ENCODE measurements at places on chromosomes 7 and 10. TPM values are rescaled to one million over a fixed set of nuclear protein-coding genes. Genes with fewer than 3 reads are reported as not detected.

DNA sequence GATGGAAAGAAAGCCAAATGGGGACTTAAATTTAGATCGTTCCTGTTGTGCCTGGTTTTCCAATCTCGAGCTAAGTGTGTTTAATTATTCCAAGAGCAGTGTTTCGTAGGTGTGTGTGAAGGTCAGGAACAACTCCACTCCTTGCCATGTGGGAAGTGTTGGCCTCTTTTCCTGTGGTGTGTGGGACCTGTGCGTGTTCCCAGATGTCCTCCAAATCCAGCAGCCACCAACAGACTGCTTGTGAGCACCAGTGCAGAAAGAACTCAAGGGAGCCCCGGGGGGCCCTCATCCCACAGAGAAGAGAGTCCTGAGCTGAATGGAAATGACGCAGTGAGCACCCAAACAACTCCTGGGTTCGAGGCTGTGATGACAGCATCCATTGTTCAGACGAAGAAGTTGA lies 227.7 kb downstream of the TMEM178B start:
- no peak for DNase-seq

DNA sequence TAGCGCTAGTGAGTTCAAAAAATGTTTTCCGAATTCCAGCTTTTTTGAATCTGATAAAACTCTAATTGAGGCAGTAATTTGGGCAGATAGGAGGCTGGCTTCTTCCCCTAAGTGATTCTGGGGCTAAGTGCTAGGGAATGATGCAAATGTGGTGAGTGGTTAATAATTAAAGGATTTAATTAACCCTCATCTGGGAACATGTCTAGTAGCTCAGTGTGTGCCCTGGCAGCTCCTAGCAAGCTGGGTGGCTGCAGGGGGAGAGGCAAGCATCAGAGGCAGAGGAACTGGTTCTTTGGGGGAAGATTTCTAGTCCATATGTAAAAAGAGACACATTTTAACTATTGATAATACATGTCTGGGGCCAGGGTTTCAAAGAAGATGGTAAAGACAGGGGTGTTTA lies 354.5 kb downstream of the WDR11 start:
- no peak for DNase-seq

DNA sequence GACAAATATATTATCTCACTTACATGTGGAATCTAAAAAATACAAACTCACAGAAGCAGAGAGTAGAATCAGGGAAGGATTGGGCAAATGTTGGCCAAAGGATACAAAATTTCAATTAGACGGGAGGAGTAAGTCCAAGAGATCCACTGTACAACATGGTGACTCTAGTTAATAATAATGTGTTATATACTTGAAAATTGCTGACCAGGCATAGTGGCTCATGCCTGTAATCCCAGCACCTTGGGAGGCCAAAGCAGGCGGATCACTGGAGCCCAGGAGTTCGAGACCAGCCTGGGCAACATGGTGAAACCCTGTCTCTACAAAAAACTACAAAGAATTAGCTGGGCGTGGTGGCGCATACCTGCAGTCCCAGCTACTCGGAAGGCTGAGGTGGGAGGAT lies 16.4 kb downstream of the MTERF1 start:
- no peak for DNase-seq

GRCh38 chr7:115864082-115864481 lies 166.5 kb downstream of the TFEC start:
- DNase-seq, result no peak

Gene YAE1
- polyA plus RNA-seq, result 50.2 TPM

DNA sequence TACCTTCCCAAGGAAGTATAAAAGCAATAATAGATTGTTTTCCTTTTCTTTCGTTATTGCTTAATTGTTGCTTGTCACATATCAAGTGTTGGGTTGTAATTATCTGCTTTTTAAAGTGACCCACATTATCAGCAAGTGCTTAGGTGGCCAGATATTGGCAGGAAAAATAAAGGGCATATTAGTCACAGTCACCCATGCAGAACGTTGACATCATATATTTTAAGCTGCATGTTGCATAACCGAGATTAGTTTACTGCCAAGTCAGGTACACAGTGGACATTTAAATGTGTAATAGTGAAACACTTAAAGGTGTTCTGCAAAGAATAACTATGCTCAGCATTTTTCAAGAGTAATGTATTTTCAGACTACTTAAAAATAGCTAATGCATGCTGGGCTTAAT lies 11.4 kb downstream of the NEBL start:
- DNase-seq, result peak; percentile 60

- no peak for DNase-seq
These were observed 43.2 kb downstream of the PPP1R3C start for GRCh38 chr10:91589658-91590035.

DNA sequence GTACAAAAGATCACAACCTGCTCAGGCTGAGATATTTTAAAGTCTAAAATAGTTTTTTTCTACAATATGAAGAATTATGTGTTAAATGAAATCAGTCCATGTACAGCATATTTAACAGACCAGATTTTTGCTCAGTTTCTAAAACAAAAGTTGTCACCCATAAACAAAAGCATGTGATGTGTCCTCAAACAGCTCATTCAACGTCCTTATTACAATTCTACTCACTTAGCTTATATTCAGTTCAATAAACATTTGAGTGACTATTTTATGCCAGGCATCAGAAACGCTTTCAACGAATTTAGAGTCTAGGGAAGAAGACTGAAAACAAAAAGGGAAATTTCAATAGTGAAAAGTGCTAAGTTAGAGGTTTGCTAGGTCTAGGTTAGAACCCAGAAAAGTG lies 457.3 kb upstream of the SEMA3A start:
- DNase-seq, result no peak

GRCh38 chr7:120164-120991 lies 72.0 kb upstream of the FAM20C start:
- no peak for DNase-seq

DNA sequence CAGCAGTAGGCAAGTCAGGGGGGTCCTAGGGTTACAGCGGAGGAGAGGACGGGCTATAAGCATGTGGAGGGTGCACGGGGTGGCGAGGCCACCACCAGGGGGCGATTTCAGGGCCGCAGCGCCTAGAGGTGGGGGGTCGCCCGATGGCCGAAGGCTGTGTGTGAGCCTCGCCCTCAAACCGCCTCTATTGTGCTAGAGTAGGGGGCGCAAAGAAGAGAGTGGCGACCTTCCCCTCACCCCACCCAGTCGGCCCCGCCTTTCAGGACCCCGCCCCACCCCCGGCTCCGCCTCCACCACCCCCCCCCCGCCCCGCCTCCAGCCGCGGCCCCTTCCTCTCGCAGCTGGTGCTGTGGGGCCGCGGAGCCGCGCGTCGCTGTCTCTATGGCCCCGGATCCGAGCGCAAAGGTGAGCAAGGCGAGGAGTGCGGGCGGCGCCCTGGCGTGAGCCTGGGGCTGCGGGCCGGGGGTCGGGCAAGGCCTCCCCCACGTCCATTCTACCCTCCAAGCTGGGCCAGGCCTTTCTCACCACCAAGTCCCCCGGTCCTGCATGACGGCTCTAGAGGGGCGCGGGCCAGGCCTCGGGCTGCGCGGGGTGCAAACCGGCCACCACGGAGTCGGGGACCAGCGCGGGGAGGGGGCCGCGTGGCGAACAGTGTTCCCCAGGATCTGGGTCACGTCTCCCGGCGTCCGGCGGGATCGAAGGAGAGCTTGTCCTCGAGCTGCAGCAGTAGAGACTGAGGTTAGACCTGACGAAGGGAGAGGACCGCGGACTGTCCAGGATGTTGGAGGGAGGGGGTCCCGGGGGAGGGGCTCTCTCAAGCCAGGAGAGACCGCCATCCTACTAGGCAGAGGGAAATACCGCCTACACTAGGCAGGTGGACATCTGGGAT lies at the start of gene SEMA4G:
Gene SEMA4G (plus strand): TSS at position 318 of the 889 bp plus-strand sequence. CDS start 3,409 bp downstream, outside the sequence.
- DNase-seq, result peak; percentile 34

- DNase-seq, result no peak
These were observed 649.6 kb downstream of the LRMDA start for GRCh38 chr10:76080991-76081390.

DNA sequence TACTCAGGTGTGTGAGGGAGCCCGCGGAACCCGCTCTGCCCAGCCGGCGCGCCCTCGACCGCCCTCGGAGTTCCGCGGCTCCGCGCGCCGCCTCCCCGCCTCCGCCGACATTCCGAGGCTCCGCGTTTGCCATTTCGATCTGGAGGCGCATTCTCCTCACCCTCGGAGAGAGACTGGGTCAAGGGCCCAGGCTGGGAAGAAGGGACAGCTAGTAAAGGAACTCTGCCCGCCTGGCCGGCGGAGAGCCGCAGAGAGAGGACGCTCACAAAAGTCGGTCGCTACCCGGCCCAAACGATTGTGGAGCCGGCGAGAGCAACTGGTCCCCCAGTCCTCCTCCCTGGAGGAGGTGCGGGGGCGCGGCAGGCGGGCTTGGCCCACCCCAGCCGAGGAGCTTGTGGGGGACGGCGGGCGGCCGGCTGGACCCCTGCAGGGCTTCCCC lies 74.5 kb upstream of the LEP start:
- DNase-seq, result peak; percentile 21

Gene ASAH2
- polyA plus RNA-seq, result 64.5 TPM

DNA sequence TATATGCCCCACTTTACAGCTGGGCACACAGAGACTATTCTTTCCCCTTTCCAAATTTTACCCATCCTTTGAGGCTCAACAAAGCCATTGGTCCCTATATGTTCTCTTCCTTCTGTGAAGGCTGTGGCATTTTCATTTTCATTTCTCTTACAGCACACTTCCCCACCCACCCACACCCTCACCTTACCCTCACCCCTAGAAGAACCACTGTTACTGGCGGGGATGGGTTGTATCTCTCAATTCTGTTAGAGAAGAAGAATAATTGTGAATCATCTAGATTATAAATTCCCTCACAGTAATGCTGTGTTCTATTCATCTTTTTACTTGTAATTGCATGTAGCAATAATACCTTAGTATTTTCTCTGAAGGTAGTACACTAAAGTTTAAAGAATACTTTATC lies 10.2 kb upstream of the CCDC71L start:
- no peak for DNase-seq

GRCh38 chr7:158724658-158725505 lies 20.3 kb upstream of the NCAPG2 start:
- DNase-seq, result no peak

Gene MBL2
- 0.09 TPM for polyA plus RNA-seq

- DNase-seq, result no peak
These were observed 40.1 kb upstream of the SLC29A3 start for GRCh38 chr10:71278691-71279588.

Gene MEIG1
- 0.33 TPM for polyA plus RNA-seq

- DNase-seq, result no peak
These were observed 125.3 kb downstream of the CHN2 start for GRCh38 chr7:29319719-29320521.

- no peak for DNase-seq
These were observed 194.7 kb upstream of the SEMA3A start for GRCh38 chr7:84389242-84389641.
